ENCODE measurements at places on chromosomes 5 and 9.

DNA sequence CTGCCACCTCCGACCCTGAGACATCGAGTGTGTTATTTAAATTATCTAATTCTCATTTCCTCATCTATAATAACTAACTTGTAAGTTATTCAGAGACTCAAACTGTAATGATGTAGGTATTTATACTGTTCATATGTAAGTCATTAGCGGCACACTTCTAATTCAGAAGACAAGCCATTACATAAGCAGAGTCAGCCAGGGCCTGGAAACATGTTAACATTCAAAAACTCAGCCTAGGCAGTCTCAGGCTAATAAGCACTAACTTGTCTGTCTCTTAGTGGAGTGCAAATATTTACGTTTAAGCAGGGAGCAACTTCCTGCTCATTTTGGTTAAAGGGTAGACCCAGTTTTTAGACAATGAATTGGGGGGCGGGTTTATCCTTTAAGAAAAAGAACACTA lies 598.4 kb downstream of the ACTL7B start:
- no peak for DNase-seq

- no peak for DNase-seq
Measured at GRCh38 chr5:150675069-150675468, 14.0 kb downstream of the MYOZ3 start.

- DNase-seq: no peak
Measured at GRCh38 chr5:35308421-35308820, 78.1 kb upstream of the PRLR start.

DNA sequence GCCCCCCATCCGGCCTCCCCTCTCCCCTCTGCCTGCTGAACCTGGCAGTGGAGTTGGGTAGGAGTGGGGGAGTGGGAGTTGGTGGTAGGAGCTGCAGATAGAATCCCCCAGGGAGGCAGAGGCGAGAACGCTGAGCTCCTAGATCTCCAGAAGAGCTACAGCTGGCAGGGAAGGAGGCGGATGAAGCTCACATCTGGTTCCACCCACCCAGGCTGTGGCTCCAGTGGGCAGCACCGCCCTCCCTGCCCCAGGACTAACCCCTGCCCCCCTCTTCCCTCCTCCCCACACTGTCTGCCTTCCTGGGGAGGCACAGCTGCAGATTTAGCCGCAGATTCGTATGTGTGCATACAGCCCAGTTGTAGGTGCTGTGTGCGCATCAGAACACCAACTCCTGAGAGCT lies 34.2 kb downstream of the C9orf50 start:
- DNase-seq: no peak

DNA sequence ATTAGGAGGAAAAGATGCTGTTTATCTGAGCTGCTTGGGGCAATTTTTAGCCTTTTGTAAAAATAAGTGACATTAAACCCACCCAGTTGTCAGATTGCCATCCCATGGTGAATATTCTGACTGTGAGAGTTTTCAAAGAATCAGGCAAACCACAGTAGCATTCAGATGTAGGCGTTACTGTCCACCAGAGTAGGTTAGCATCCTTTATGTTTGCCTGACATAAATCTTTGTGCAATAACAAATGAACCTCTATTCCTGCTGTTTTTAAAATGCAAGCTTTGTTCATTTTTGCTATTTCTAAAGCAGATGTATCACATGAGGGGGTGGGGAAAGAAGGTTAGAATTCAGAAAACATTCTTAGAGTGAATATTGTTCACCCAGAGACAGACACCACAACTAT lies 427.8 kb downstream of the CDH9 start:
- no peak for DNase-seq

DNA sequence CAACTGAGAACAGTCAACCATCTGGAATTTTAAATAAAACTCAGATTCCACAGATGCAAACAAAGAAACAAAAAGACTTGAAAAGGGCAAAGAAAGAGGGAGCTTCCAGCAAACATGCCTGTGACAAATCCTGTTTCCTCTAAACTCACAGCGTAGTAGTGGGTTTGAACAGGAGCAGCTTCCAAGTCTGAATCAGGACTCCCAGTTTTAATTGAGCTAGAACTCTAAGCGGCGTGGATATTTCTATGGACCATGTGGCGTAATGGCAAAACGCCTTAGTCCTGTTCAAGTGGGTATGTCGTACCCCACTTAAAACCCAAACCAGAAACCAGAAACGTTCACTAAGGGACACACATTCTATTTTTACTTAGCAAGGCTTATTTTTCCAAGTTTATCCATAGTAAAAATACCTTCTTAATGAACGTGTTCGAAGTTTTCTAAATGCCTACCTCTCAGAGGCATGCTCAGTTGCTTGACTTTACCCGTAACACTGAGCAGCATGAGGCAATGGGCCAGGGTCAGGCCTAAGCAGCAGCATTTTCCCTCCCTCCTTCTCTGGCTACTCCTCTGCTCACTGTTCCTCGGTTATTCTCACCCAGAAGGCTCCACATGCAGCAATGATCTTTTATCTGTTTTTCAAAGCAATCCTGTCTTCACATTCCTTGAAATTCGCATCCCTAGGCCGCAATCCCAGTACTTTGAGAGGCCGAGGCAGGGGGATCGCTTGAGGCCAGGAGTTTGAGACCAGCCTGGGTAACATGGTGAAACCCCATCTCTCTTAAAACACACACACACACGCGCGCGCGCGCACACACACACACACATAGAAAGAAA lies 77.9 kb downstream of the FNBP1 start:
- peak; percentile 81 for DNase-seq

GRCh38 chr9:81461196-81461595 lies 228.2 kb downstream of the TLE1 start:
- no peak for DNase-seq

GRCh38 chr5:33984178-33984577 lies 315 bp downstream of the SLC45A2 start:
- no peak for DNase-seq

DNA sequence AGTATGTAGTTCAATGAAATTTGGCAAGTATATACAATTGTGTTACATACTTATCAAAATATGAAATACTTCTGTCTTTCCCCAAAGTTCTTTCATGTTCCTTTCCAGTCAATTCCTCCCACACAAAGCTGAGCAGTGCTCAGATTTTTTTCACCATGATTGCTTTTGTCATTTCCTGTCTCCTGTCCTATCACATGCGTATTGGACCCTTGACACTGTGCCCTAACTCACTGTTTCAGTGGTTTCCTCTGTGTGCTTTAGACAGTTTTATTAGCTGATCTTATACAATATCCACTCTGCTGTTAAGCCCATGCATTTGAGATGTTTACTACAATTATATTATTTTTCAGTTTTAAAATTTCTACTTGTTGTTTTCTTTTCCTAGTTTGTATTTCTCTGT lies 463.6 kb upstream of the MEF2C start:
- no peak for DNase-seq

GRCh38 chr5:174616036-174616435 lies 108.3 kb upstream of the MSX2 start:
- no peak for DNase-seq

GRCh38 chr9:78118742-78119473 lies 87.3 kb upstream of the GNAQ start:
- DNase-seq: no peak

- DNase-seq: no peak
Measured at GRCh38 chr9:113349445-113350094, at the start of gene BSPRY. TSS of gene BSPRY (plus strand) at chr9:113349541. CDS start at chr9:113349580, 39 bp downstream.

DNA sequence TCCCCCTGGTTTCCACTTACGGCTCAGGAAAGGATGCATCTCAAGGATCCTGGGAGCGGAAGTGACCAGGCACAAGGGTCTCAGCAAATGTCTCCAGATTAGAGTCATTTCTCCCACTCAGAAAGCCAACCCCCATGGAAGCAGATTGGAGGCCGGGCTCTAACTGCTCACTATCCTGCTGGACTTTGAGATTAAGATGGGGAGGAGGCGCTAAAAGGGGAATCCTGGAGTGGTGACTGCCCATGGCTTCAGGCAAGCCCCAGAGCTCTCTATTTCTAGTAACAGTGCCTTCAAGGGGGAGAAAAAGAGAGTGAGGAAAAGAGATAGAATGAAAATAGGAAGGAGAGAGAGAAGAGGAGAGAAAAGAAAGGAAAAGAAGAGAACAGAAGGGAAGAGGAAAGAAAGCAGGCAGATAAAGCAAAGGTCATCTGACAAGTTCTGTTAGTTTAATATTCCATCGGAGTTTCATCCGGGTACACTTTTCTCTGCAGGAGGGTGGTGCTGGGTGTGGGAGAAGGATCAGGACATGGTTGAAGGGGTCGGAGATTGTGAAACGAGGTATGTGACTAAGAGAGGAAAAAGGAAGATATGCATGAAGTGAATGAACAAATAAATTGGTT lies at the start of gene AGXT2:
Gene AGXT2 (minus strand): TSS at position 165 of the 620 bp plus-strand sequence. CDS start 57 bp downstream, at position 108.
- no peak for DNase-seq

DNA sequence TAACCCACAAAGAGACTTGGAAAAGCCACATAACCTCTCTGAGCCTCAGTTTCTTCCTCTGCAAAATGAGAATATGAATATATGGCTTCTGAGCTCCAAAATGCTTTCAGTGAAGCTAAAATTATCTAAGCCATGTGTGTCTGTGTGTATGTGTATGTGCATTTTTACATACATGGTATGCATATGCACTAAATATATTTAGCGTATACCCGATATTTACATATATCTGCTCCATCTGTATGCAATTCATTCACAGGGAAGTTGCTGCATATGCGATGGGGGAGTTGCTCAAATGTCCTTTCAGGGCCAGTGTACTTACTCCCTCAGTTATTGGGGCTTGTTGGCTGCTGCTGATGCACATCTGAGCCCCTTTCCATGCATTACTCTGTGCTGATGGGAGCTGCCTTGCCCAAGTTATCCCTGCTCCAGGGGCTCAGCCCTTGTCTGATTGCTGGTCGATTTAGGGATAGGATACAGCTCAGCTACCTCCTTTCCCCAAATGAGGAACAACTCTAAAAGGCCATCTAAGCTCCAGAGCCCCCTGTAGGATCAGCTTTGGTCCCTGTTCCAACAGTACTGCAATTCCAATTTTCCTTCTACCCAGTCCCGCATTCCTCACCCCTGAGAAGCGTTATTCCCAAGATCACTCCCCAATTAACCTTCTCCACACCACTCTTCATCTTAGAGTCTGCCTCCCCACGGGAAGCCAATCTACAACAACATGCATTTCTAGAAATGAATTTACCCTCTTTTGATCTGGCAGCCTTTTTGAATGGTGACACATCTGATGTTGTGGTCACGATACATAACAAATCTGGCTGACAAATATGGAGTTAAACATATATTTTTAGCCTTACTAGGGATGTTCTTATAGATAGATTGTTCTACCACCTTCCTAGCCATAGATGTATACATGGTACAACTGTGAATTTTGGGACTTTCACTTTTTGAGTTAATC lies 15.9 kb downstream of the RHOBTB3 start:
- DNase-seq: no peak

DNA sequence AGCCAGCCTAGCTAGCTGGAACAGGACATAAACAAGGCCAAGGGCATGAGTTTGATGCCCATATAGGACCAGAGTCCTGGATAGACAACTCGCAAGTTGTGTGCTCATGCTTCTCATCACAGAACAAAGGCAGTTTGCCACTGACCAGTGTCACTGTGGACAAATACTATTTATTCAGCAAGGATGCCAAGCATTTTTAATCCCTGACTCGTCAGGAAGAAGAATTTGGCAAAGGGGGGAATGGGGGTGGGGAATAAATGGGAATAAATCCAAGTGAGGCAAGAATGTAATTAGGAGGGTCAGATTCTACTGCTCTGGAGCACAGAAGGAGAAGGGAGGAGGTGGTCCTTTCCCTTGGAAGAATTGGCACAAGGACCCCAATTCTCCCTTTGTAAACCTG lies 46.8 kb upstream of the ANKRD55 start:
- DNase-seq: peak; percentile 12

DNA sequence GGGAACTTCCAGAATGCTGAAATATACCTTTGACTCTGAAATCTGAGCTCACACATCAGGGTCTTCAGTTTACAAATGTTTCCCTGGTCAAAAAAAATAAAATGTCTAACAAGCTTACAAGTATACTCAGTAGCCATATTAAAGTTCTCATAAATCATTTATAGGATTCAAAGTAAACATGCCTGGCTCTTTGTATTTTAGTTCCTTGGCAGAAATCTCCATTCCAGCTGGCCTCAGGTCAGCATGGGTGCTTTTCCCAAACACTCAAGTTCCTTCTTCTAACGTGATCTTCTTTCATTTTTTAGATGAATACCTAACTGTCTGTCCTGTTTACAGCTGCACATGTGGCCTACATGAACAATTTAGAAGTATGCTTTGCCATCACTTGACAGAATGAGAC lies 263.2 kb downstream of the GAS1 start:
- no peak for DNase-seq

DNA sequence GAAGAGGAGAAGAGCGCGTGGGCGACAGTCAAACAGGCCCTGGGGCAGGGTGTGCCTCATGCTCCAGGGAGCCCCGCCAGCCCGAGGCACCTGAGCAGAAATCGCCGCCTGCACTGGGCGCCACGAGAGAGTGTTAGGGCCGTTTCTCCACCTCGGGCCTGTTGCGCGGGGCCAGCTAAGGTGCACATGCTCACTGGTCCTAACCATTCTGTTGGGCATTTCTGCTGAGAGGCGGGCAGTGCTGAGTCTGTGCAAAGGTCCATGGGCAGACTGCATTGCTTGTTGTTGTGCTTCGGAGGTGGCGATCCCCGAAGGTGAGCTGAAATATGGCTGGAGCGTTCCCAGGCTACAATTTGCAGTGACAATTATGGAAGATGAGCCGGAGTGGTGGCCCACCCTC lies 367.8 kb upstream of the SPATA31A5 start:
- DNase-seq: no peak

GRCh38 chr5:121963392-121963791 lies 1.6 kb downstream of the SRFBP1 start:
- no peak for DNase-seq

- DNase-seq: no peak
Measured at GRCh38 chr5:53165431-53166182, 56.0 kb upstream of the MOCS2 start.

- no peak for DNase-seq
Measured at GRCh38 chr5:34519489-34520220, 136.5 kb upstream of the RAI14 start.

DNA sequence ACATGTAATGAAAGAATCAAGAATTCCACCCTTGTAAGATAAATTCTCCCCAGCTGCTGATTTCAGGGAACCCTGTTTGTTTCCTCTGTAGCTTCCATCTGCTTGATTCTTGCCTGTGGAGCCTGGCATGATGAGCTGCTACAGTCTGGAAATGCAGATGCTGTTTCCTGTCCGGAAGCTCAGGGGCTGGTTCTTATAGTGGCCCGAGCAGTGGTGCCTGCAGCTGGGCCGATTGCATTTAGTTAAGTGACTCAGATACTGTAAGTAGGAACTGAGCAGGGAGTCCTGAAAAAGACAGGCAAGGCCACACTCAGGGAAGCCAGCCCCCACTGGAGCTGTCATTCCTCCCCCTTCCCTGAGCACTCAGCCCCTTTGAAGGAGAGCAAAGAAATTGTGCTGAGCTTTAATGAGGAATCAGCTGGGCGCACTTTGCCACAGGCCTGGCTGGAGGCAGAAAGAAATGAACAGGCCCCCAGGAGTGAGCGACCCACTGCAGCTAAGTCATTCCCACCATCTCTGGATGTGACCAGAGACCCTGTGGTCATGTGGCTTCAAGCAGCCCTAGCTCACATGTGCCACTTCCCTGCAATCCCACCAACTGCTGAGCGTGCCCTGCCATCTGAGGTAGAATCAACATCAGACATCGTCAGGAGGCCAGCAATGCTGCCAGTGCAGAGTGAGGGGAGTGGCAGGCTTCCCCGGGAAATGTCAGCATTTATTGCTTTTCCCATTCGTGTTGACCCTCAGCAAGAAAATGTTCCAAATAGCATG lies 206.0 kb upstream of the WWC1 start:
- DNase-seq: no peak
